ENCODE measurements at places on chromosomes 5 and 9.

GRCh38 chr9:137815256-137816255 is 62.0 kb upstream of the CACNA1B start:
- DNase-seq: no peak

DNA sequence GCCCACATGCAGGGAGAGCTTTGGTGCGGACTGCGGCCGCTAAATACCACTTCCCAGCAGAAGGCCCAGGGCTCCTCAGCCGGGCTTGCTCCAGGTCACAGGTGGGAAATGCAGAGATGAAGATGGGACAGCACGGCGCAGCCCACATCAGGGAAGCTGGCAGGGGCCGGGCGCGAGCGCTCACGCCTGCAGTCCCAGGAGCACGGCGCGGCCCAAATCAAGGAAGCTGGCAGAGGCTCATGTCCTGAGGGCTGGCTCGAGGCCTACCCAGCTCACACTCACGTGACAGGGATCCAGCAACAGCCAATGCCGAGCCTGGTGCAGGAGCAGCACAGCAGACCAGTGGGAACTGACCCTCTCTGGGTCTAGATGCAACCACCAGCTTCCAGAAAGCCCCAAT is 16.3 kb downstream of the LPCAT1 start:
- DNase-seq: no peak

GRCh38 chr5:139908749-139909148 is 113.1 kb downstream of the PSD2 start:
- no peak for DNase-seq

GRCh38 chr5:73236541-73237128 is 63.6 kb downstream of the TMEM174 start:
- no peak for DNase-seq

DNA sequence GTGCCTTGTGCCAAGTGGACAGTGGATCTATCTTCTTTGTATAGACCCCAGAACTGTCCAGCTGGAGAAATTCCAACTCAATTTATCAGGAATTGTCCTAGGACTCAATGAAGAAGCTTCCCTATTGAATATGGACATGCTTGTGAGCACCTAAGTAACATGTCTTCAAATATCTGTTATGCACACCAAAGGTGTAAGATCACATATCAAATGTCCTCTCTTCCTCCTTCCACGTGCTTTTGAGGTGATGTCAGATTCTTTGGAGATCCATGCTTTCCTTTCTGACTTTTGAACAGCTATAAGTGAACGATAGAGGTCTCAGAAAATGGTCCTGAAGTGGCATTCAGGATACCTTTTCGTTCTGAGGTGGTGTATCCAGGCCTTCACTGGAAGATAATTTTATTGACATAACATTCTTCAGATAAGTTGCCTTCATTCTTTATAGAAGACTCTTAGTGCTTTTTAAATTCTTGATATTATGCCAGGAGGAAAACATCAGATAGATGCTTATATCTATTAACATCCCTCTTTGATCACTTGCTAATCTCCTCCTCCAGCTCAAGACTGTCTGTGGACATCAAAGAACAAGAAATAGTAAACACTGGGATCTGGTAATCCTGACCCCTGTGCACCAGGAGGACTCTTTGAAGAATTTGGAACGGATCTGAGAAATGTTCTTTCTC is 246.4 kb downstream of the SMARCA2 start:
- DNase-seq: no peak

Measured in NCI-H2081 treated with DMSO at 0.1 percent for 48 hours (cell line).